GM12878 (cell line): ENCODE measurements at places on chromosomes 5 and 9. TPM values are rescaled to one million over a fixed set of nuclear protein-coding genes. Genes with fewer than 3 reads are reported as not detected.
A peak's percentile ranks its signal among the peaks of the same experiment; 100 is the strongest.

DNA sequence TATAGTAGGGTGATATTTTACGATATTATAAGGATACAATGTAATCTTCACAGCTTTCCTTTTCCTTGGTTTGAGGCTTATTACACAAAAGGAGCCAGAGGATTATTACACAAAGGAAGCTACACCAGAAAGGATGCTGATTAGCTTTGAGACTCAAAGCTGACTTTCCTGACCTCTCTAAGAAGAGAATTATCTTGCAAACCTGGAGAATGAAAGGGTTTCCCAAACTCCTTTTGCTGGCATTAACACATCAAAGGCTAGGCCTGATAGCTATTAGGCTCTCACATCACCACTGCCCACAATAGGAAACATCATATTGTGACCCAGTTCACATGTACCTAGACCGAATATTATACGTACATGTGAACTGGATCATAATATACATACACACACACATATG lies 34.2 kb upstream of the CHD1 start:
- no peak overlapping the region for H3K4me3 ChIP-seq
- no peaks in the 10 kb centered on the region for H3K4me1 ChIP-seq
- no peak for DNase-seq

- no peaks in the 10 kb centered on the region; the same call in 1 of the 2 replicates for H3K27me3 ChIP-seq
- H3K4me1 ChIP-seq: no peaks in the 10 kb centered on the region
- no peaks in the 10 kb centered on the region for H3K36me3 ChIP-seq
These were observed 73.2 kb downstream of the APTX start for GRCh38 chr9:32928145-32928763.

- no peaks in the 10 kb centered on the region for H3K4me1 ChIP-seq
- no peaks in the 10 kb centered on the region for H3K27me3 ChIP-seq
- no peaks in the 10 kb centered on the region for H3K36me3 ChIP-seq
- no peak for DNase-seq
These were observed 718 bp upstream of the DENND4C start for GRCh38 chr9:19229595-19230354.

- H3K36me3 ChIP-seq: no peaks in the 10 kb centered on the region
- no peaks in the 10 kb centered on the region for H3K27me3 ChIP-seq
- no peak for DNase-seq
- no peaks in the 10 kb centered on the region for H3K4me1 ChIP-seq
- H3K4me3 ChIP-seq: no peak overlapping the region
These were observed 334.7 kb downstream of the NR2F1-AS1 start for GRCh38 chr5:93246090-93246855.

DNA sequence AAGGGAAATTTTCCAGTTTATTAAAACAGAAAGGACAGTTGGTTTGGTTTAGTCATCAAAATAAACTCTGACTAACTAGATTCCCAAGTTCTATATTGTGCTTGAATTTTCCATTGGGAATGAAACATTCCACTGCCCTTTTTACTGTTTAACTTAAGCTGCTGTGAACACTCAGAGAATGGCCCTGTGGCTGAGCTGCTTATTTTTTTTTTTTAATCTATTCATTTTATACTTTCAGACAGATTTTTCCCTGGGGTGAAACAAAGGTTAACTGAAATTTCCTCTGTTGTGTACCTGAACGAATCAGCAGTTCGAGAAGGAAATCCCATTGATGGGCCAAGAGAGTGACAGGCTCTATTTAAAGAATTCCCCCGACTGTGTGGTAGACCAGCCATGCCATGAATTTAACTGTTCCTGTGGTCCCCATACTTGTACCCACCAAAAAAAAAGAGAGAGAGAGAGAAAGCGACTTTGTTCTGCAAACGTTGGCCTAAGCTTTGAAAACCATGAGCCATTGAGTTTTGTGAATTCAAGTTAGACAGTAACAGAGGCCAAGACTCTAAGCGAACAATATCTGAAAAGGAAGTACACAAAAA lies 138.7 kb upstream of the GRHPR start:
- peak overlapping the region; percentile 84 for H3K27ac ChIP-seq
- H3K36me3 ChIP-seq: no peaks in the 10 kb centered on the region
- H3K4me3 ChIP-seq: peak overlapping the region; percentile 57
- peak; percentile 72 for DNase-seq
- peaks cover 13% of the 10 kb centered on the region for H3K4me1 ChIP-seq

DNA sequence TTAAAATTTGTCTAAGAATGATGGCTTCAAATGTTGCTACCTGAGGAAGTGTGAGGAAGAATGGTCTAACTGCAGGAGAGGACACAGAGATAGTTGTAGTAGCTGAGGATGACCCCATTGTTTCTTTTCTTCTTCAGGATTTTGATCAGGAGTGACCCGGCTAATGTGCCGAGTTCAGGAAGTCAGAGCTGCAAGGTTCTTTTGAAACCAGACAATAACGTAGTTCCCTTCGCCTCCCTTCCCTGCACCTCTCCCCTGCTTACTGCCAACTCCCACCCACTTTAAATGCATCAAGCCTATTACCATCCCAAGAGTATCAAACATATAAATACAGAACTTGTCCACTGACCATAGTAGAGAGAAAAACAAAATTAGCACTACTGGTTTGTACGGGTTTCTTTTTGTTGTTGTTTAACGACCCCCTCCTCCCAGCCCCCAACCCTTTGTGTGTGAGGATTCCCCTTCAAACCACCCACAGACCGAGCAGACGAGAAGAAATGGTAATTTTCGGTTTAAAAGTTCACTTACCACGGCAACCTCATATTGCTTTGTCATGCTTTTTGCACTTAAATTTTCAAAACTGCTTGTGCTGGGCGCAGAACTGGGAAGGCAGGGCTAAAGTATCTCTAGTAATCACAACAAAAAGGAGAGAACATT lies 23.5 kb upstream of the ELAVL2 start:
- H3K27ac ChIP-seq: no peak overlapping the region
- H3K36me3 ChIP-seq: no peaks in the 10 kb centered on the region
- H3K4me1 ChIP-seq: no peaks in the 10 kb centered on the region
- 0 out of 2 replicates have a peak overlapping the region, but pooled peaks have one; percentile 6 for H3K4me3 ChIP-seq
- H3K27me3 ChIP-seq: no peaks in the 10 kb centered on the region

DNA sequence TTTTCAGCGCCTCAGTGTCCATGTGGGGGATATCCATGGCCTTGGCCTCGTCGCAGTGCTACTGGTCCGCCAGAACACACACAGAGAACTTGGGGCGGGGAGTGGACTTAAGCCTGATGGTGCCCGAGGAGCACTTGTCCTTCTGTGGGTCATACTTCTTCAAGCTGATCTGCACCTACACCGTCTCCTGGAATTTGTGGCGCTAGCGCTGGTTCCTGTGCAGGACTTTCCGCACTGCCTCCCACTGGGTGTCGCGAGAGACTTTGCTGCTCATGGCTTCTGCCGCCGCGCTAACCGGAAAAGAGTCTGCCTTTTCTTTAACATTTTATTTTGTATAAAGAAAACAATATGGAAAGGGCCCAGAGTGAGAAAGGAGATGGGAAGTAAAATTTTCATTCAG lies 266.9 kb downstream of the COX7C start:
- H3K36me3 ChIP-seq: no peaks in the 10 kb centered on the region
- no peak overlapping the region for H3K4me3 ChIP-seq
- H3K4me1 ChIP-seq: no peaks in the 10 kb centered on the region
- DNase-seq: no peak
- H3K27me3 ChIP-seq: no peaks in the 10 kb centered on the region
- no peak overlapping the region for H3K27ac ChIP-seq

- peaks cover 10% of the 10 kb centered on the region; the same call in 1 of the 2 replicates for H3K4me1 ChIP-seq
- H3K36me3 ChIP-seq: no peaks in the 10 kb centered on the region
- no peak for DNase-seq
These were observed 772 bp downstream of the DCAF10 start for GRCh38 chr9:37801287-37801850.

GRCh38 chr5:54095969-54096368 lies 214.4 kb downstream of the ARL15 start:
- H3K4me3 ChIP-seq: no peak overlapping the region
- no peak overlapping the region for H3K27ac ChIP-seq
- no peaks in the 10 kb centered on the region; the same call in 1 of the 2 replicates for H3K4me1 ChIP-seq
- no peaks in the 10 kb centered on the region for H3K36me3 ChIP-seq
- DNase-seq: no peak

DNA sequence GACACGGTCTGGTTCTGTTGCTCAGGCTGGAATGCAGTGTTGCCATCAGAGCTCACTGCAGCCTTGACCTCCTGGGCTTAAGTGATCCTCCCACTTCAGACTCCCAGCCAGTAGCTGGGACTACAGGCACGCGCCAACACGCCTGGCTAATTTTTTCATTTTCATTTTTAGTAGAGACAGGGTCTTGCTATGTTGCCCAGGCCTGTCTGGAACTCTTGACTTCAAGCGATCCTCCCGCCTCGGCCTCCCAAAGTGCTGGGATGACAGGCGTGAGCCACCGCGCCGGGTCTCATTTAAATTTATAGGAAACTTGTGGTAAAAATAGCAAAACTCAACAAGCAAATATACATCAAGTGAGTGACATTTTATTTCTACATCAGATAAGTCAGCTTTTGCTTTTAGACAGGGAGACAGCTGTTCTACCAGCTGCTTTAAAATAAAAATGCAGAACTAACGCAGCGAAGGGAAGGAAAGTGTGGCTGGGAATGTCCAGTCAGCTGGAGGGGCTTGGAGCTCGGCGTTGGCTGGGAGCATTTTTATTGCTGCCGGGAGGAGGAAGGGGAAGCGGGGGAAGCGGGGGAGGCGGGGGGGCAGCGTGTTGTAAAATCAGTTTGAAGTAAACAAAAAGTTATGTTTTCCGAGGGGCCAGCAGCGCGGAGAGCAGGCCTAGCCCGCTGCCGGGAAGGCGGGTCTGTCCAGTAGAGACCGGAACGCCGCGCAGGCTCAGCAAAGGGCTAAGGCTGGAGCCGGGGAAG lies 707 bp upstream of the ZFYVE16 start:
- H3K36me3 ChIP-seq: no peaks in the 10 kb centered on the region
- H3K4me1 ChIP-seq: no peaks in the 10 kb centered on the region
- H3K27ac ChIP-seq: peak overlapping the region; percentile 85
- H3K4me3 ChIP-seq: peak overlapping the region; percentile 93

- no peak overlapping the region for H3K4me3 ChIP-seq
- H3K27me3 ChIP-seq: no peaks in the 10 kb centered on the region
- no peaks in the 10 kb centered on the region for H3K36me3 ChIP-seq
- DNase-seq: no peak
- H3K27ac ChIP-seq: no peak overlapping the region
- H3K4me1 ChIP-seq: no peaks in the 10 kb centered on the region
These were observed 127.1 kb downstream of the MYO10 start for GRCh38 chr5:16809010-16809394.

DNA sequence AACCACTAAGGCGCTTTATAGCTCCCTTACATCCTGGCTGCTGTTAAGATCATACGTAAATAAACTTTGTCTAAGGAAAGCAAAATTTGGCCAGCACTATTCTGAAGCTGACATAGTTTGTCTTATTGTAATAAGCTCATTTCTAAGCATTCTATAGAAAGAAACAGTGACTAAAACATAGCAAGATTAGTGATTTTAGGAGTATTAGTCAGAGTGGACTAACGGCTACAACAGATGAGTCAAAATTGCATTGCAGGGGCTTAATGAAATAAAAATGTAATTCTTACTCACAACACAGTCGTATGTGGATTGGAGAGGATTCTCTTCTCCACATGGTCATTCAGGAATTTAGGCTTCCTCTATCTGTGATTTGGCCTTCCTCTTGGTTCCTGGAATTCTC lies 347.6 kb downstream of the GADD45G start:
- no peaks in the 10 kb centered on the region for H3K4me1 ChIP-seq
- H3K27me3 ChIP-seq: no peaks in the 10 kb centered on the region
- no peaks in the 10 kb centered on the region for H3K36me3 ChIP-seq
- no peak overlapping the region for H3K4me3 ChIP-seq

GRCh38 chr5:172079876-172080275 lies 73.4 kb upstream of the FBXW11 start:
- H3K27ac ChIP-seq: no peak overlapping the region
- H3K4me1 ChIP-seq: no peaks in the 10 kb centered on the region
- H3K27me3 ChIP-seq: no peaks in the 10 kb centered on the region

GRCh38 chr5:52875827-52876226 lies 88.1 kb downstream of the ITGA1 start:
- no peak overlapping the region for H3K4me3 ChIP-seq
- DNase-seq: no peak
- no peaks in the 10 kb centered on the region for H3K36me3 ChIP-seq
- H3K27me3 ChIP-seq: no peaks in the 10 kb centered on the region
- H3K4me1 ChIP-seq: no peaks in the 10 kb centered on the region

GRCh38 chr5:158163451-158164295 lies 304.7 kb upstream of the CLINT1 start:
- H3K36me3 ChIP-seq: no peaks in the 10 kb centered on the region
- H3K27me3 ChIP-seq: peaks cover 2% of the 10 kb centered on the region; the same call in 1 of the 2 replicates
- DNase-seq: no peak
- no peak overlapping the region for H3K27ac ChIP-seq
- no peaks in the 10 kb centered on the region for H3K4me1 ChIP-seq

DNA sequence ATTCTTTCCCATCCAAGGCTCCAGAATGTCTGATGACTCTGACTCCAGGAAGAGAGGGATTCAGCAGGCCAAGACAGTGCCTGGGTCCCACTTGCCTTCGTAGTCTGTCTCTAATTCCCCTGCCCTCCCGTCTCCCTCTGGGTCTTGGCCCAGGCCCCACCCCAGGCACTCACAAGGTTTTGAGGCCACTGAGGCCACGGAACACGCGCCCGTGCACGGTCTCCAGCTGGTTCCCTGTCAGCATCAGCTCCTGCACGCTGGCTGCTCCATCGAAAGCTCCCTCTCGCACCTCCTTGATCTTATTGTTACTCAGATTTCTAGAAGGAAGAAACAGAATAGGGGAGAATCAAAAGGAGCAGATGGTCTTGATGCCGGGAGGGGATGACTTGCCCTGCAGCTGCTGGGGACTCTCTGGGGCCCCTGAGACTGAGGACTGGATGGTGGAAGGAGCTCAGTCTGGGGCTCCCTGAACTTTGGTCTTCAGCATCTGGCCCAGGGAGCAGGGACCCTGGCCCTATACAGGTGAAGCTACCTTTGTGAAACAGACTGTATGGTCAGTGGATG lies 174.6 kb upstream of the PANK3 start:
- DNase-seq: no peak
- H3K36me3 ChIP-seq: no peaks in the 10 kb centered on the region
- no peak overlapping the region for H3K4me3 ChIP-seq
- no peak overlapping the region for H3K27ac ChIP-seq

GRCh38 chr9:126222363-126222834 lies 104.2 kb upstream of the MVB12B start:
- DNase-seq: no peak
- H3K4me1 ChIP-seq: no peaks in the 10 kb centered on the region
- no peak overlapping the region for H3K4me3 ChIP-seq
- no peaks in the 10 kb centered on the region; the same call in 1 of the 2 replicates for H3K27me3 ChIP-seq
- H3K27ac ChIP-seq: no peak overlapping the region
- H3K36me3 ChIP-seq: no peaks in the 10 kb centered on the region

LIX1 gene
- not detected in 2 replicates for total RNA-seq

NR3C1 gene
- total RNA-seq: 124 and 134 TPM in 2 replicates

MEIKIN gene
- total RNA-seq: not detected in 2 replicates

SHISAL2B gene
- not detected in 2 replicates for total RNA-seq

KIAA0825 gene
- total RNA-seq: 1.2 and 1.3 TPM in 2 replicates

LNPEP gene
- 50.8 and 51.1 TPM in 2 replicates for total RNA-seq

CDH18 gene
- total RNA-seq: not detected in 2 replicates

FCN2 gene
- total RNA-seq: not detected in 2 replicates
